ENCODE measurements at places on chromosomes 7 and 10.

DNA sequence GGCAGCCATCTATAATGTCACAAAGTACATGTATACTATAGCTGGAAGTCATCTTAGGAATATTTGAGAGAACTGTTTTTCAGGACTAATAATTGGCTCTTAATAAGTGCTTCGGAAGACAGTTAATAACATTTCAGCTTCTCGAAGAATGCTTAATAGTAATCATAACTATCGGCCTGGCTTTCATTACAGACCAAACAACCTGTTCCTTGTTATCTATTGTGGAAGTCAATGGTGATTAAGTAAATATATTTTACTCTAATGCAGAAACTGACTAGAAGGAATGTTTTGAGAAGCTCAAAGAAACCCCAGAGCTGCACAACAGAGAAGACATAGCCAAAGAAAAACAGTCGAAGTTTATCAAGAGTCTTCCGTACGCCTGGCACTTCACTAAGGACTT, 106.8 kb upstream of the FAM133B start:
- no peak overlapping the region for H3K4me3 ChIP-seq
- peaks cover 24% of the 10 kb centered on the region for H3K4me1 ChIP-seq
- peaks cover 30% of the 10 kb centered on the region for H3K36me3 ChIP-seq
- no peaks in the 10 kb centered on the region for H3K27me3 ChIP-seq
- H3K27ac ChIP-seq, result no peak overlapping the region

- peaks cover 12% of the 10 kb centered on the region for H3K4me1 ChIP-seq
- H3K27ac ChIP-seq, result no peak overlapping the region
- DNase-seq, result no peak
- H3K27me3 ChIP-seq, result no peaks in the 10 kb centered on the region
- no peak overlapping the region for H3K4me3 ChIP-seq
- H3K36me3 ChIP-seq, result peaks cover 29% of the 10 kb centered on the region
Observed at GRCh38 chr10:50426485-50426884, 175.2 kb upstream of the ASAH2 start.

- H3K27me3 ChIP-seq, result peaks cover 13% of the 10 kb centered on the region
- no peak overlapping the region for H3K4me3 ChIP-seq
- H3K36me3 ChIP-seq, result no peaks in the 10 kb centered on the region
- no peak for DNase-seq
- H3K27ac ChIP-seq, result no peak overlapping the region
- no peaks in the 10 kb centered on the region for H3K4me1 ChIP-seq
Observed at GRCh38 chr7:18018296-18019215, 9.1 kb downstream of the PRPS1L1 start.

GRCh38 chr7:14582010-14582409, 320.5 kb downstream of the DGKB start:
- no peak overlapping the region for H3K27ac ChIP-seq
- DNase-seq, result no peak
- no peaks in the 10 kb centered on the region for H3K27me3 ChIP-seq
- no peak overlapping the region for H3K4me3 ChIP-seq
- H3K4me1 ChIP-seq, result no peaks in the 10 kb centered on the region

GRCh38 chr7:124752310-124752709, 13.3 kb downstream of the GPR37 start:
- H3K36me3 ChIP-seq, result no peaks in the 10 kb centered on the region
- no peak overlapping the region for H3K4me3 ChIP-seq
- DNase-seq, result no peak
- H3K27ac ChIP-seq, result no peak overlapping the region

All from activated naive CD8-positive, alpha-beta T cell treated with anti-CD3 and anti-CD28 coated beads for 36 hours (primary cell).